ENCODE measurements at places on chromosomes 4 and X.
A peak's percentile ranks its signal among the peaks of the same experiment; 100 is the strongest.

DNA sequence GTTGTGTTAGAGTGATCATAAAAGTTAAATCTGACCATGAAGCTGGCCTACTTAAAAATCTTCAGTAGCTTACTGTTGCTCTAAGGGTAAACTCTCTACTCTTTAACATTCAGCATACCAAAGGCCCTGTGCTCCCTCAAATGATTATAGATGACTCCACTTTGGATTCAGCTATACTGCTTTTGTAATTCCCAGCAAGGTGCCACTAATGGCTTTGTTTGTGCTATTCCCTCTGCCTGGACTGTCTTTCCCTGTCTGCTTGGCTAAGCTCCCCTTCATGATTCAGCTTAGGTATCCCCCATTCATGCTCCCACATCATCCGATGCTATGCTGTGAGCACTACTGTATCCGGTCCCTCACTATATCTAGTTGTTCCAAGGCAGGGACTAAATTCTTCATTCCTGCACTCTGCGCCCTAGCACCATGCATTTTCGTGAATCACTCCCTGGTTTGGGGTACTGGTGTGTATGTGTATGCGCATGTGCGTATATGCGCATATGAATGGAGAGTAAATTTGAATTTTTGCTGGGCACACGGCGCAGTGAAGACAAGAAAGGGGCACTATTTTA, 453 bp upstream of the PBDC1 start:
- DNase-seq = no peak

GRCh38 chr4:68719075-68719473, 48.6 kb upstream of the UGT2B15 start:
- no peak for DNase-seq

DNA sequence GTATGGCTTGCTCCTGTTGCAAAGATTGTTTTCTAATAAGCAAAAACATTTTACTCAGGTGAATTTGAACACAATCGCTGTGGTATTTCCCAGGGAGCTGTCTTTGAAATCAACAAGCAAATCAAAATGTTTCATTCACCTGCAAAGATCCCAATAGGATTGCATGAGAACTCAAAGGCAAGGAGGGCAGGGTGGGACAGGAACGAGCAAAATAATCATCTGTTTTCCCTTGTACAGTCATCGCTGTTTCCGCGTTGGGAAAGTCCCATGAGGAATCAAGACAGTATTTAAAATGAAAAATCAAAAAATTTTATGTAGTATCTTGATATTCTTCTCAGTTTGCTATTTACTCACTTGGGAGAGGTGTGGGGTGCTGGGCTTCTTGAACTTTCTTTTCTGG, 198.8 kb downstream of the STIM2 start:
- no peak for DNase-seq

- no peak for DNase-seq
These were observed 7.1 kb upstream of the SCRG1 start for GRCh38 chr4:173405840-173406606.

GRCh38 chr4:137703195-137703594, 170.9 kb upstream of the PCDH18 start:
- DNase-seq = no peak

- no peak for DNase-seq
These were observed 9.1 kb upstream of the RNF4 start for GRCh38 chr4:2459589-2460349.

DNA sequence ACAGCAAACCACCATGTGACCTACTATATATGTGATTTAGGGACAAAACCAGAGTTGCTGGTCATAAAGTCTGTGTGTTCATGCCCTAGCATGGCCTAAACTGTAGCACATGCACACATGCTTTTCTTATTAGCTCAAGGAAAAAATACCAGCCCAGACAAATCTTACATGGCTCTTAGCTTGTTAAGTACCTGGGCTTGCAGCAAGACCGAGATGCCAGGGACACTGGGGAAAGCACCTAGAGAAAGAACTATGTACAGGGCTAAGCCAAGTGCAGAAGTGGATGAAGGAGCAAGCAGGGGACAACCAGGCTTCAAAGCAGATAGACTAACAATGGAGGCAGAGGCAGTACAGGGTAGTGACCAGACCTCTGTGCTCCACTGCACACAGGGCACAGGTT, 3.4 kb upstream of the GABRE start:
- DNase-seq = no peak

DNA sequence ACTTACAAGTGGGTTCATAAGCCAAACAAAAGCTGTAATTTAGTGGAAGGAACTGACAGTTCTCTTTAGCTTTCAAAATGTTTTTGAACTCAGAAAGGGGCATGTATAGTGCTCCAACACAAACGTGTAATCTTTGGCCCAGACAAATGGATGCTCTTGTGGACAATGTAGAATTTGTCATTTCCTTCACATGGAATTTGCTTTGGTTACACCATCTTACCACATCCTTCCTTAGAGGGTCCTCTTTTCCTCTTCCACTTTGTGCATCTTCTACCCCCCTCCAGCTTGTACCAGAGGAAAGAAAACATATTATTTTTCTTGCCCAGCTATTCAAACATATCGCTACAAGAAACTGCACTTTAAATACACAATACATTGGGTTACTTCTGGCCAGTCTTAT, 42.4 kb downstream of the MEPE start:
- no peak for DNase-seq

DNA sequence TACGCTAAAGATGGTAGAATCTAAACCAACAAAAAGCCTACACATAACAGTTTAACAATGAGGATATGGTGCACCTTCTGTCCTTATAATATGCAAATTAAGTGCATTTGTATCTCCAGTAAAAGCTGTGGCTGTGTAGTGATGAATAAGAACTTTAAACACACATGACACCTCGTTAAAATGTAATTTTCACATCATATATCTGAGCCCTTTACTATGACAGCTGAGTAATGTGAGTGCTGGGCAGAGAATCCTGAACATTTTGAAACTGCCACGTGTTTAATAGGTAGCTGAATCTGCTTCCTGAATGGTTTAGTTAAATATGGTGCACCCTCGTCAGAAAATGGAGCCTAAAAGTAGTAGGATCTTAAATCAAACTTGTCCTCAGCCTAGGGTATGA, 540.8 kb downstream of the ADGRL3 start:
- no peak for DNase-seq

- DNase-seq = no peak
These were observed 18.4 kb upstream of the TRPC5OS start for GRCh38 chrX:111857534-111858060.

- DNase-seq = no peak
These were observed 66.1 kb downstream of the TBC1D9 start for GRCh38 chr4:140690093-140690492.

DNA sequence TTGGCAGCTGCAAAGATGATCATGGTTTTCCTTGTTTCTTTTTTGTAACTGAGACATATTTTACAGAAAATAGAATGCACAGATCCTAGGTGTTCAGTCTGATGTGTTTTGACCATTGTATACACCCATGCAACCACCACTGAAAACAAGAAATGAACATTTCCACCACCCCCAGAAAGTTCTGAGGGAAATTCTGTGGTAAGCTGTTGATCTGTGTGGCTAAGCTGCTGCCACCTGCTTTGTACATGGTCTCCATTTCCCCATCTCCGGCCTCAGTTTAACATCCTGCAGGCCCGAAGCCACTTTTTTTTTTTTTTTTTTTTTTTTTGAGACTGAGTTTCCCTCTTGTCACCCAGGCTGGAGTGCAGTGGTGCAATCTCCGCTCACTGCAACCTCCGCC, 65.3 kb downstream of the NYX start:
- DNase-seq = no peak

- no peak for DNase-seq
These were observed 283.9 kb downstream of the SMARCA1 start for GRCh38 chrX:129239371-129239770.

- no peak for DNase-seq
These were observed 21.3 kb downstream of the SPCS3 start for GRCh38 chr4:176340871-176341685.

DNA sequence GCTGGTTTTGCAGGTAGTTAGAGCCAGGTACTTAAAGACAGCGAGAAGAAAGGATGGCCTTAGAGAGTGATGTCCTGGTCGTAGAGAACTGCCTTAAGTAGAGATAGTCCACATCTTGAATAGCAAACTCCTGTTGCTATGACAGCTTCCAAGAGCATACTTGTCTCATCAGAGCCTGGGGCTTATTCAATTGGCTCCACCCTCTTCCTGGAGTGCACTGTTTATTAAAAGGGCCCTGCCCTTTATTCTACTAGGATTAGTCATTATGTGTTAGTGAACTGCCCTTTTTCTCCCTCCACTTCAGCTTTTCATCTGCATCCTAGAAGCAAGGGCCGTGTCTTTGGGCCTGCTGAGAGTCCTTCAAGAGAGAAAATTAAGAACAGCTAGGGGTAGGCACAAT, 94.5 kb upstream of the EOLA2 start:
- DNase-seq = no peak

DNA sequence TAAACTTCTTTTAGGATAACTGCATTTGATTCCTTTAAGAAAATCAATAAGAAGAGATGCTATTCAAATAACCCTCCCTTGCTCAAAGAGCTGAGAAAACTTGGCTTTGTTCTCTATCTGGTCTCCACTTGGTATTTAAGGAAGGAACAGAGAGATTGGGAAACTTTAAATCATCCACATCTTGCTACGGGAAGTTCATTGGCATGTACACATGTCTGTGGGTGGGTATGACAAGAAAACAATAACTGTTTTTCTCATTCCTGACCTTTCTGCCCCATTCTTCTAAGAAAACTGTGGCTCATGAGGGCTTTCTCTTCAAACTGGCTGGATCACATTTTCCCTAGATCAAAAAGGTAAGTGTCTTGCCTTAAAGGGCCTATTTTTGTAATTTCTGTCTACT, 6.0 kb downstream of the SEL1L3 start:
- no peak for DNase-seq

DNA sequence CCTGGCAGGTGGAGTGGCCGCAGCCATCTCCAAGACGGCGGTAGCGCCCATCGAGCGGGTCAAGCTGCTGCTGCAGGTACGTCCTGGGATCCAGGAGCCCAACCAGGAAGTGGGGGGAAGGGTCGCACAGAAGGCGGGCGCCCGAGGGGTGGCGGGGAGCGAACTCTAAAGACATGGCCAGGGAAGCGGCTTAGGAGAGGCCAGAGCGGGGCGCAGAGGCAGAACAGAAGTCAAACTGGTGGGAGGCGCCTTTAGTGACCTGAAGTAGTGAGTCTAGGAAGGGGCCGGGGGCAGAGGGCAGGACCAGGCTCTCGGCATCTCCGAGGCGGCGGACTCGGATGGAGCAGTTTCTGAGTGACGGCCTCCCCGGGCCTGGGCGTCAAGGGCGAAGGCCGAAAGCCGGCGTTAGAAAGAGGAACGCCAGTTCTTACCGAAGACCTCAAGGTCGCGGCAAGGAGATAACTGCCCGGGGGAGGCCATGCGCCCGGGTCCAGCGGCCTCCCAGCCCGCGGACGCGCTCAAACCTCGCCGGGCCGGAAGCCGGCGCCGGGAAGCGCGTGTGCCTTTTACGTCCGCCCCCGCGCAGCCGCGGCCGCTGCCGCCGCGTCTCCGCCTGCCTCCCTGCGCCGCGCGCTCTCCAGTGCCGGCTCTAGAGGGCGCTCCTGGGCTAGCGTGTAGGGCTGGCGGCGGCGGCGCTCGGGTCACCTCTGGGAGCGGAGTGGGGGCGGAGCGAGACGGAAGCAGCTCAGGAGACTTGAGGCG, 488 bp downstream of the SLC25A5 start:
- DNase-seq = peak; percentile 72
